Activated CD4-positive, alpha-beta T cell treated with anti-CD3 and anti-CD28 coated beads for 4 hours (primary cell): ENCODE measurements at places on chromosomes 7 and 10.

GRCh38 chr7:111043561-111043960, 47.4 kb upstream of the LRRN3 start:
- DNase-seq, result no peak

DNA sequence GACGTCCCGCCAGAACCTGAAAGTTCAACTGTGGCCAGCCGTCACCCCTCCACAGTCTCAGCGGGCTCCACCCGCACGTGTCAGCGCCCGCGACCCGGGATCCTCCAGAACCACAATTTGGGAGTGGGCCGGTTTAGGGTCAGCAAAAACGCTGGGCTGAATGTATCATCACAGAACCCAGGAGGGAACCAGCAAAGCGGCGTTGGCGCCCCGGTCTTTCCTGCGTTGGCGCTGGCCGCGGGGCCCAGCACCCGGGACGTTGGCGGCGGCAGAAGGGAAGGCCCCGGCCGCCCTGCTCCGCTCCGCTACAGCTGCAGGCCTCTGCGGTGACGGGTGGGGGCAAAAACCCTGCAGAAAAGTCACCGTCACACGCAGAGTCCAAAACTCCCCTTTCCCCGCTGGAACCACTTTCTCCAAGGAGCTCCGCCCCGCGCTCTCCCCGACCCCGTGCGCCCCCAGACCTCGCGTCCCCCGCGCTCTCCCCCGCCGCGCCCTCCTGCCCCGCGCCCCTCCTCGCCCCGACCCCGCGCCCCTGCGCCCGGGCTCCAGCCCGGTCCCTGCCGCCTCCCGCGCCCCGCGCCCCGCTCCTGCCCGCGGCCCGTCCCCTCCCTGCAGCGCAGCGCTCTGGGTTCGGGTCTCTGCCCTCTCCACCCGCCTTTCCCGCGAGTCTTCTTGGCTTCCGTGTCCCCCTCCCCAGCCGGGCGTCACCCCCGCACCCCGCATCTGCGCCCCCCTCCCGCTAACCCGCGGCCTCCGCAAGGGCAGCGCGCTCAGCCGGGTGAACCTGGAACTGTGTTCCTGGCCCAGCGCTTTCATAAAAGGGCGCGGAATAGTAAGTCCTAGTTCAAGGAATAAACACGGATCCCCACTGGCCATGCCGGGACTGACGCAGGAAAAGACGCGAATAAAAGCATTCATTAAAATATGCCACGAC, 24.0 kb upstream of the RNF32 start:
- DNase-seq, result no peak

GRCh38 chr10:123847686-123848432, 43.7 kb downstream of the CPXM2 start:
- no peak for DNase-seq

GRCh38 chr10:70681731-70682005, 9.4 kb downstream of the ADAMTS14 start:
- no peak for DNase-seq

GRCh38 chr7:136062625-136063325, 85.6 kb upstream of the MTPN start:
- no peak for DNase-seq

GRCh38 chr7:15308821-15309220, 253.0 kb downstream of the AGMO start:
- no peak for DNase-seq

DNA sequence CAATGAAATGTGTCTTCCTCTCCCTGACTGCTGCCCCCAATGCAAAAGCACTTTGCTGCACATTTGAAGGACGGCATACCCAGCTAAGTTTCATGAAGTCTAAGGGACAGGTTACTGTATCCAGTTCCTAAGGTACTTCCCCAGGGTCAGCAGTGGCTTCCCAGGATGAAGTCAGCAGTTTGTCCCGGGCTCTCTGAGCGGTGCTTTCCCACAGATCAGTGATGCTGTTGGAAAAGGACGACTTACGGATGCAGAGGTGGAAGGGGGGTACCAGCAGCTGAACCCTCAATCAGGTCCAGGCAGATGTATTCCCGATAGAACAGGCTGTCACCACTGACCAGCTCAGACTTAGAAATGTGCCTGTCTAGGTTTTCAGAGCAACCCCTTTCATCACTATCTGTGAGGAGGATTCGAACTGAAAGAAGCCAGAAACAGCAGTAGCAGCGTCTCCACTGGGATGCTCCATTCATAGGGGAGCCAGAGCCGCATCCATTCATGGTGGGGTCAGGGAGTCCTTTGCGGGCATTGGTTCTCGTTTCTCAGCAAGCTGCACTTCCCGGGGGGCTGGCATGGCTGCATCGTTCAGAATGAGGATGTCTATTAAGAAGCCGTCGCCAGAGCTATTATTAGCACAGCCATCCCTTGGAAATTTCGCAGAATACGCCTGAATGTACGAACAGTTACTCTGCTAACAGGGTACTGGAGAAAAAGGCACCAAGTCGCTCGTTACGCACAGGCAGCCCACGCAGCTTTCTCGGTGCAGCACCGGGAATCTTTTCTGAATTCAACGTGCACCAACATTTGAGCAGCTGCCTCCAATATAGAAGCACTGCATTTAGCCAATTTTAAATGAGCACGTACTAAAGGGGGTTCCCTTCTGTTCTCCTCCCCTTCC, 303.7 kb downstream of the PRPF18 start:
- DNase-seq, result no peak

DNA sequence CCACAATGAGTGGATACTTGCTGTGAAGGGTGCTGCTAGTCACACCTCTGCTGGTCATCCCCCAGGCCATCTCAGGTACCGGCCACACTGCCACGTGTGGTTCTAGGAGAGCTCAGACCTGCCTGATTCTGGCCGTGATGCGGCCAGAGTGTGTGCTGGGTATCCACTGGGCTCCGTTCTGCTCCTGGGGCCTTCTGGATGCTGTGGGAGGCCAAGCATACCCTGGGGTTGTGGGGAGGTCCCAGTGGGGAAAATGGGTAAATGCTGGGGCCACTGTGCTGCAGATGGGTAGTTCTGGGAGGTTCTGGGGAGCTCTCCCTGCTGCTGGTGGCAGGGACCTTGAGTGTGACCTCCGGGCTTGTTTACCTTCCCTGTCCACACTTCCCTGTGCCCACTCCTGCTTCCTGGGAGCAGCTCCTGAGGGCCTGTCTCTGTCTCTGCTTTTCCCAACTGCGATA, 318.4 kb downstream of the GLRX3 start:
- no peak for DNase-seq

DNA sequence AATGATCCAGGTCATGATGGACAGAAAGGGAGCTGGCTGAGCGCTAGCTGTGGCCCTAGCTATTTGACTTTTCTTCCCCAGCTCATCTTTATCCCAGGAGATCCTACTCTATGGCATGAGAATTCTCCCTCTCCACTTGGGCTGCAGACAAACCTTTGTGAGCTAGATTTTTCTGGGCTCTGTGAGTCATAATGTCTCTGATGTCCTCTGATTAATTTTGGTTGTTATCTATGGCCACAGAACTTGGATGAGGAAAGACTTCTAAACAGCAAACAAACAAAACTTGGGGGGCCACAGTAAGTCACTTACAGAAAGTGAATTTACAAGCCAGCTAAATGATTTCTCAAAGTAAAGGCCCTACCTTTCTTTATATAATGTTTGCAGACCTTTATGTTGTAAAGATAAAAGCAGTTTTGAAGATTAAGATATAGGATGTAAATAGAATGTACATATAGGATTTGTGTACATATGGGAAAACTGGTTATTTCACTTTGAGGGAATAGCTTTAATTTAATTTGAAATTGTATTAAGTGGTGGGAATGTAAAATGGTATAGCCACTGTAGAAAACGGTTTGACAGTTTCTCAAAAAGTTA, 10.4 kb downstream of the ABLIM1 start:
- no peak for DNase-seq

- no peak for DNase-seq
Observed at GRCh38 chr10:19705250-19705649, 111.0 kb upstream of the PLXDC2 start.

DNA sequence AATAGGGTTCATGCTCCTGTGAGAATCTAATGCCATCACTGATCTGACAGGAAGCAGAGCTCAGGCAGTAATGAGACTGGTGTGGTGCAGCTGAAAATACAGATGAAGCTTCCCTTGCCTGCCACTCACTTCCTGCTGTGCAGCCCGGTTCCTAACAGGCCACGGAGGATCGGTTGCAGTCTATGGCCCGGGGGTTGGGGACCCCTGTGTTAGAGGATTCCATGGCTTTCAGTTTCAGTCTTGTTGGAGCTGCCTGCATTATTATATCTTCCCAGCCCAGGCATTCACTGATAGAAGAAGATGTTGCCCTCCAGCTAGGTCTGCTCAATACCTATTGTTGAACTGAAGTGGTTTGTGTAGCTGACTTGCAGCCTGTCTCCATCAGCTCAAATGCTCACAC, 1298.8 kb downstream of the TYW1 start:
- no peak for DNase-seq

- DNase-seq, result no peak
Observed at GRCh38 chr10:98030991-98031431, 590 bp upstream of the CRTAC1 start.

DNA sequence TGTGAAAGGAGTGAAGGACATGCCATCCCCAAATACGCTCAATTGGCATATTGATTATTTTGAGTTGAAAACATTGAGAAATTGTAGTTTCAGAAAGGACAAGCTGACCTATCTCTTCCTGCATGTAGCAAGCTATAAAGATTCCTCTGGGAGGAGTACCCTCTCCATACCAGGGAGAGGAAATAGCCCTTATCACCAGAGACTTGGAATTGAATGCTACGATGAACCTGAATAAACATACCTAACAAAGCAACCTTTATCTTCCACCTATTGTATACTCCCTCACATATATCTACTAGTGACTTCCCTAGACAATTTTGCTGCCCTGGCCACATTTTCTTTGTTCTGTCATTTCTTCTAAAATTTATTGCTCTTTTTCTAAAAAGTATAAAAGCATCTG, 150.2 kb upstream of the EEPD1 start:
- no peak for DNase-seq

- DNase-seq, result no peak
Observed at GRCh38 chr7:131424219-131424822, 96.6 kb downstream of the MKLN1 start.

- DNase-seq, result no peak
Observed at GRCh38 chr10:58637352-58637751, 124.7 kb downstream of the BICC1 start.

DNA sequence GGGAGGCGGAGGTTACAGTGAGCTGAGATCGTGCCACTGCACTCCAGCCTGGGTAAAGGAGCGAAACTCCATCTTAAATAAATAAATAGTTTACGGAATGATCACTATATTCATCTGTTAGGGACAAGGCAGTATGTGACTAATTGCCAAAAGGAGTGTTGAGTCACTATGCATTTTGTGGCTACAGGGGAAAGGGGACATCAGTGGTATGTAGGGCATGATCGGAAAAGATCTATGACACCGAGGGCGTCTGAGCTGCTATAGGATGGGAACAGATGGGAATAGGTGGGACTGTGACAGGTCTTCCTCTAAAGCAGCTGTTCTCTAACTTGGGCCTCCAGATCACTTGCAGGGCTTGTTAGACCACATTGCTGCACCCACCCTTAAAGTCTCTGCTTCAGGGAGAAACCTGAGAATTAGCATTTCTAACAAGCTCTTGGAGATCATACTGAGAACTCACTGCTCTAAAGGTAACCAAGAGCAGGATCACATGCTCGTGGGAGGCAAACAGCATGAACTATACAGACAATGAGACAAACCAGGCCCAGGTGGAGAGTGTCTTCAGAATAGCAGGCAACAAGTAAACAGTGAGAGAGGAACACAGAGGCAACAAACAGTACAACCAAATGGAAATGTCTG, 65.1 kb upstream of the ITGA8 start:
- no peak for DNase-seq

GRCh38 chr10:74194999-74195398, 44.0 kb downstream of the ADK start:
- no peak for DNase-seq

DNA sequence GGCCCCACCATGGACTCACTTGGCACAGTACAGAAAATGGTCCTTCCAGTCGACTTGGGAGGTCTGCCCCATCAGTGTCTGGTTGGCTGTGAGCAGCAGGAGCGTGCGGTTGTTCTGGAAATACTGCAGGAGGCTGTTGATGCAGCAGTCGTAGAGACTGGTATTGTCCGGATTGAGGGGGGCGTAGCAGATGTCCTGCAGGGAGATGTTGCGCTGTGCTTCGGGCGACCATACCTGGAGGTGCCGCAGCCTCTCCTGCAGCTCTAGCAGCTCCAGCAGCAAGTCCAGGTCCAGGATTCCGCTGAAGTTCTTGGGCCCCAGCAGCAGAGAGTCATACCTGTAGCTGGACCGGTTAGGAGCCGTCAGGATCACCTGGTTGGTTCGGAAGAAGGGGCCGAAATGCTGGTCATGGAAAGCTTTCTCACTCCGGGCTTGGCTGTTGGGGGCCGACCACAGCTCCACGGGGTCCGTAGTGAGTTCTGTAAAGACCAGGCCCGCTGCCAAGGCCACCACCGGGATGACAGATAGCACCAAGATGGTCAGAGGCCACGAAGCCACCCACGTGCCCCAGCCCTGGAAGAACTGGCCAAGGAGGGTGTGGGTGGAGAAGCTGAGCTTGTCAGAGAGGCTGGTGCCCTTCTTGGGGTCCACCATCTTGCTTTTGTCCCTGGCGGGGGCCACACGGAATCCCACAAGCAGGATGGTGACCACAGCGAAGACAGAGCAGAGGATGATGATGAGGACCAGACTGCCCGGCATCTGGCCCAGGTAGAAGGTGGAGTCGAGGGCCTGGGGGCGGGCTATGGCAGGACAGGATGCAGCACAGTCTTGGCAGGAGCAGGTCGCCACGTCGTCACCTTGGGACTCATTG, 2.1 kb downstream of the NPC1L1 start:
- DNase-seq, result no peak

GRCh38 chr7:38669965-38670520, 38.9 kb upstream of the AMPH start:
- no peak for DNase-seq

GRCh38 chr7:135647755-135648154, 14.6 kb upstream of the STMP1 start:
- DNase-seq, result no peak

DNA sequence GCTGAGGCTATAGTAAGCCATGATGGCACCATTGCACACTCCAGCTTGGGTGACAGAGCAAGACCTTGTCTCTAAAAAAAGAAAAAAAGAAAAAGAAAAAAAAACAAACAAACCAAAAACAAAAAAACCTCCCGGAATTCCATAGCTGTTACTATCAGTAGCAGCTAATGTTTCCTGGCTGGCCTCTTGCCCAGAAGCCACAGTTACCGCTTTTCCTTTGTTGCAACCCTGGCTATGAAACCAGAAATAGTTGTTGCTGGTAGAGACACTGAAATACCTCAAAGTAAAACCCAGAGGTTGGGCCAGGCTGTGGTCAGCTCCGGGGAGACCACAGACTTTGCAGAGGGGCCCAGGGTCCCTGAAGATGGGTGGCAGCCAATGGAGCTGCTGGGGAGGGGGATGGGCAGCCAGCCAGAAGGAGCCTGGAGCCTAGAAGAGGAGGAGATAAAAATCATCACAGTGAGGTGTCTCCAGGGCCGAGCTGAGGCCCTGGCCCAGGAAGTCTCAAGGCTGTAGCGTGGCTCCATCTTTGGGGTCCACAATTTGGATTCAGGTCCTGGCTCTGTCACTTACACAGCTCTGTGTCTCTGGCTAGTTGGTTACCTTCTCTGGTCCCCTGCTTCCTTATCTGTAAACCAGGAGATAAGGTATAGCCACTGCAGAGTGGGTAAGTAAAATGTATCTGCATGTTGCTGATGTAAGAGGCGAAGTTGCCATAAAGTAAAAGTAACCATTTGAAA, 3.4 kb upstream of the CHST12 start:
- no peak for DNase-seq

GRCh38 chr10:75740541-75740940, 309.1 kb downstream of the LRMDA start:
- no peak for DNase-seq
